ENCODE measurements at places on chromosomes 16 and 17.
A peak's percentile ranks its signal among the peaks of the same experiment; 100 is the strongest.

- no peak for DNase-seq
These were observed 33.2 kb upstream of the ABCC11 start for GRCh38 chr16:48280546-48280945.

GRCh38 chr17:77516902-77517301 lies 376.1 kb downstream of the SEC14L1 start:
- DNase-seq = peak; percentile 57

- DNase-seq = no peak
These were observed 95.3 kb downstream of the CMIP start for GRCh38 chr16:81539759-81540472.

- DNase-seq = no peak
These were observed 8.2 kb downstream of the PLD2 start for GRCh38 chr17:4815043-4815675.

- no peak for DNase-seq
These were observed 176.2 kb upstream of the FOXF1 start for GRCh38 chr16:86334079-86334635.

GRCh38 chr16:29984137-29984763 lies 10.6 kb downstream of the TAOK2 start:
- DNase-seq = peak; percentile 35

GRCh38 chr17:82638183-82638773 lies 10.0 kb downstream of the WDR45B start:
- no peak for DNase-seq

GRCh38 chr17:28744972-28745785 lies 1.4 kb downstream of the TRAF4 start:
- DNase-seq = peak; percentile 85

- peak; percentile 26 for DNase-seq
These were observed 2.0 kb upstream of the TNFRSF13B start for GRCh38 chr17:16973760-16974540.

DNA sequence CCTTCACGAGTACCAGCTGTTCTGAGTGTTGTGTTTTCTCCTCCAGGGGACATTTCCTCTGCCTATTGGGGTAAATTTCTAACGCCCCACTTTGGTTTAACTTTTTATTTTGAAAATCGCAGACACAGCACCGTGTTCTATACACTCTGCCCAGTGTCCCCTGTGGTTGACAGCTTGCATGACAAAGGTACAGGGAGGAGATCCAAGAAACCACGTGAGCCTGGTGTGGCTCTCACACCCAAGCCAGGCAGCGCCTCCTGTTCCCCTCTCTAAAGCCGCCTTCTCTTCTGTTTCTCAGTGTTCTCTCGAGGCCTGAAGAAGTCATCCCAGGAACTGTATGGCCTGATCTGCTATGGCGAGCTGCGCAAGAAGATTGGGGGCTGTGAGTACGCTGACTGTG lies 25.4 kb downstream of the CRAMP1 start:
- no peak for DNase-seq

DNA sequence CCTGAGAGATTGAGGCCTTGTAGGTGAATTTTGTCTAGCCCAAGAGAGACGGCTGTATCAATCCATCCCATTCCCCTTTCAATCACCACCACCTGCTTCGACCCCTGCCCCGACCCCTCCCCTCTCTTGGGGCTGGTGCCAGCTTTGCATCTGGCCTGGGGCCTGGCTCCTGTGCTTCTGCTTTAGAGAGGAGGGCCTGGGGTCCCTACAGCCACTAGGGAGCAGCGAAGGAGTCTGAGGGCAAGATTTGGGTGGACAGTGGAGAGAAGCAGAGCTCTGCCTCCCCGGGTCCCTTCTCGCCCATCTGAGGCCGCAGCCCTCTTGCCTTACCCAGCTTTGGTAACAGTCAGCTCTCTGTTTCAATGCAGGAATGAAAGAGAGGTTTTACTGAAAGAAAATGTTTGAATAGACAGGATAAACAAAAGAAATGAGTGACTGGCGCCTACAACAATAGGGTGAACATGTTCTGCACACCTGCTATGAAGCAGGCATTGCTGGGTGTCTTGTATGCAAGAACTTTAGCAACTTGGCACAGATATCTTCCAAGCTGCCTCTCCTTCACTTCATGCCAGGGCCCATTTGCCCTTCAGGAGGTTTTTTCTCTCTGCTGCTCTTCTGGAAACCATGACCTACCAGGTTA lies 57.4 kb downstream of the SLC47A1 start:
- DNase-seq = no peak

- DNase-seq = no peak
These were observed 33.7 kb downstream of the GDE1 start for GRCh38 chr16:19488213-19488640.

GRCh38 chr16:71440669-71441347 lies 1.0 kb downstream of the TLE7 start:
- no peak for DNase-seq

- DNase-seq = peak; percentile 69
These were observed 10.5 kb downstream of the TIMM22 start for GRCh38 chr17:1007310-1008007.

- DNase-seq = no peak
These were observed 54.1 kb downstream of the VAC14 start for GRCh38 chr16:70746708-70747424.

GRCh38 chr17:45270828-45271418 lies 9.0 kb upstream of the SPATA32 start:
- no peak for DNase-seq

GRCh38 chr17:11304568-11304967 lies 63.6 kb downstream of the SHISA6 start:
- no peak for DNase-seq

GRCh38 chr16:27822996-27823395 lies 240.5 kb downstream of the GSG1L start:
- DNase-seq = no peak

All from posterior cingulate gyrus (tissue), 11 donors.